Stimulated activated CD8-positive, alpha-beta memory T cell treated with anti-CD3 and anti-CD28 coated beads, Interleukin-4, amount 100 ng/mL, for 1 hour (primary cell): ENCODE measurements at places on chromosomes 6 and 20.

GRCh38 chr20:56987986-56988385 lies 278.5 kb downstream of the BMP7 start:
- DNase-seq: no peak

DNA sequence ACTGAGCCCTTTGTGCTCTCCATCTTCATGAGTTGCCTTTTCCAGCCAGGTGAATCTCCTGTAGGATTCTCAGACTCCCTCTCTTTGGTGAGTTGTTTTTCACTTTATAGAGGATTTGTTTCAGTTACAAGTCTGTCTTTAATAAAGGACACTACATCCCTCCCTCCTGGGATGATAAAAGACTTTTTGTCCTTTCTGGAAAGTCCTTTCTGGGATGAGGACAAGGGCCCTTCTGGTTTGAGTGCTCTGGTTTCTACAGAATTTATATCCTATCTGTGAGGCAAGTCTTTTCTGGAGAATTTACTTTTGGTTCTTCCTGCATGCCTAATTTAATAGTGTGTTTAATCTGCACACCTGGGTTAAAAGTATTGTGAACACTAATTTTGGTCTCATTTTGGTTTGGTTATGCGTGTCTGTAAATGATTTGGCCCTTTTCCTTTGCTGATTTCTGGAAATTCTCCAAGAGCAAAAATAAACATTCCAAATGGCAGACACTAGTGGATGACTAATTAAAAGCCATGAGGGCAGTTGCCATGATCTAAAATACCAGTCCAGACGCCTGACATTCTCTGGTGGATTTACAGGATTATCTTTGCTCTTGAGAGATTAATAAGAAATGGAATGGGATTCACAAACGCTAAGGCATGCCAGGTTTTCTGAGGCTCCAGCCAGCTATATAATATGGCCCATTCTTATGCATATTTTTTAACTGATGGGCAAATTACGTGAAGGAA lies 44.8 kb downstream of the TCP11 start:
- no peak for DNase-seq

GRCh38 chr6:55668591-55668990 lies 89.6 kb upstream of the HMGCLL1 start:
- no peak for DNase-seq

GRCh38 chr6:46491628-46492547 lies 639 bp upstream of the RCAN2 start:
- no peak for DNase-seq

- DNase-seq: no peak
Measured at GRCh38 chr20:24136659-24137246, 148.2 kb upstream of the GGTLC1 start.

GRCh38 chr6:126016591-126016990 lies 30.3 kb downstream of the TRMT11 start:
- no peak for DNase-seq

GRCh38 chr6:28758046-28758817 lies 165.6 kb downstream of the TRIM27 start:
- DNase-seq: no peak

- no peak for DNase-seq
Measured at GRCh38 chr20:47949230-47949629, 163.9 kb upstream of the SULF2 start.
